NCI-H526 (cell line): ENCODE measurements at places on chromosomes 2 and 18.

DNA sequence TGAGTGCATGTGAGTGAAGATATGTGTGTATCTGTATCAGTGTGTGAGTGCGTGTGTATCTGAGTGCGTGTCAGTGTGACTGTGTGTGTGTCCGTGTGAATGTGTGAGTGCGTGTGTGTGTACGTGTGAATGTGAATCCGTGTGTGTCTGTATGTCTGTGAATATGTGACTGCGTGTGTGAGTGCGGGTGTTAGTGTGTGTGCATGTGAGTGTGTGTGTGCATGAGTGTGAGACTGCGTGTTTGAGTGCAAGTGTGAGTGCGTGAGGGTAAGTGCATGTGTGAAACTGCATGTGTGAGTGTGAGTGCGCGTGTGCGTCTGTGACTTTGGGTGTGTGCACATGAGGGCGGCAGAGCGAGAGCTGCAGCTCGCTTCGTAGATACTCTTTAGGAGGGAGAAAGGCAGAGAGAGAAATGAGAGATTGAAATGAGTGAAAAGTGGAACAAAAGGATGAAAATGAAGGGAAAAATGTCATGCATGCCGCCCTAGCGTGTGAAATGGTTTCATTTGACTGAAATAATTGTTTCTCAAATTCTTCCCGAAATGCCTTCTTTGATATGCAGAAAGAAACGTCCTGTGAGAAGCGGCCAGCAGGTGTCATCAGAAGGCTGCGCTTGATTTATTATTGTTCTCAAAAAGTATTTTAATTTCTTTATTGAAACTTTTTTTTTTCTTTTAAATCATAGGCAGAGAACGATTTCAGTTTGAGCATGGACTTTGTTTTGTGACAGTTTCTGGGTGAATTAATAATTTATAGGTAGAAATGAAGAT is 25.6 kb downstream of the ZNF407 start:
- DNase-seq: no peak

GRCh38 chr18:1526991-1527390 is 622.3 kb downstream of the ADCYAP1 start:
- no peak for DNase-seq

- no peak for DNase-seq
Measured at GRCh38 chr2:61658841-61659780, 121.0 kb upstream of the XPO1 start.

GRCh38 chr2:24055750-24056149 is 6.2 kb downstream of the FKBP1B start:
- no peak for DNase-seq

GRCh38 chr18:31192086-31192776 is 29.6 kb upstream of the DSC1 start:
- DNase-seq: no peak

GRCh38 chr2:229407170-229407569 is 136.1 kb upstream of the PID1 start:
- DNase-seq: no peak

DNA sequence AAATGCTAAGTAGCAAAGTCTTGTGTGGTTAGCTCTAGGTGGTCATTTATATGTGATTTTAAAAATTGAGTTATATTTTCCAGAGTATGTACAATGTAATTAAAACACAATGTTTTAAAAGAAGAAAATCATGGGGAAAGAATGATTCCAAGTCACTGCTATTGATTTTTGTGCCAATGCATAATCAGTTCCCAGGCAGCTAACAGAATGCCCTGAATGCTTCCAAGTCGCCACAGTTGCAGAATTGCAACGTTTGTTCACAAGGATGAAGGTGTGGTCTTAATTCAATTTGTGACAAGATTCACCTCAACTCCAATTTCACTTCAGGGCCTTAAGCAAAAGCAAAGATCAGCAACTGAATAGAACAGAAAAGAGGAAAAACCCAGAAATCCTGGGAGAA is 200.4 kb downstream of the SPP2 start:
- DNase-seq: no peak

GRCh38 chr18:35982409-35983114 is 10.1 kb downstream of the RMP24 start:
- no peak for DNase-seq

DNA sequence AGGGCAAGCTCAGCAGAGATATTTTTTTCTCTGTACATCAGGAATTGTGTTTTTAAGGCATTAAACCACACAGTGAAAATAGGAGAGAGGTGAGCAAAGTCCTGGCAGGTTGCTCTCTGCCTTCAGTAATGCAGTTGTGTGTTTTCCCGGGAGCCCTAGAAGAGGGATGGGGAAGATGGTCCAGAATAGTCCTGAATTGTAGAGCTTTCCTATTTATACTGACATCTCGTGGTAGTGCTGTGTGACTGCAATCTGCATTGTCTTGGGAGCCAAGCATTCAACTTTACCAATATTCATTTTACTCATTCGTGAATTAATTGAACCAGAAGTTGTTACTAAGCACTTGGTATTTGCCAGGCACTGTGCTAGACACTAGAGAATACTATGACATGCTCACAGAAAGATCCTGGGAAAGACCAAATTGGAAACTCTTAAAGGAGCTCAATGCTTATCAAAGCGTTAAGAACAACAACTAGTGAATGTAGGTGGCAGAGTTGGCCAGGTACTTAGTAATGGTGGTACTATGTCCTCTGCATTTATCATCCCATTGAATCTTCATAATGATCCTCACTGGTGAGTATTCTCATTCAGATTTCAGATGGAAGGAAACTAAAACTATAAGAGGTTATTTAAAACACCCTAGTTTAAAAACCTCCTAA is 214.6 kb downstream of the TRIB2 start:
- peak; percentile 50 for DNase-seq

DNA sequence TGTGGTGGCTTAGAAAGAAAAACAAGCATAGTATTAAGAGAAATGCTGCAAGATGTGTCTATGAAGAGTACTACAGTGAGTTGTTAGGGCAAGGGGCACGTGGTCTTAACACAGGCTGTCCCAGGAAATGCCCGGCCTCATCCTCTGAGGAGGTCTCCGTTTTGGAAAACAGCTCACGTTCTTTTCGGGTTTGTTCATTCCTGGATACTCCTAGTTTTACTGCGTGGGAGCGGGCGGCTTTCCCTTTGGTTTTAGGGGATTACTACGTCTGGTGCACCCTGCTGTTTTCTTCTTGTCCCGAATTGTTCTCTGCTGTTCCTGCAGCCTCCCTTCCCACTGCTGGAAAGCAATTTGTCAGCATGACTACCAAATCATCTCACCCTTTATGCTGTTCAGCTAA is 55.5 kb upstream of the RAB6D start:
- no peak for DNase-seq

DNA sequence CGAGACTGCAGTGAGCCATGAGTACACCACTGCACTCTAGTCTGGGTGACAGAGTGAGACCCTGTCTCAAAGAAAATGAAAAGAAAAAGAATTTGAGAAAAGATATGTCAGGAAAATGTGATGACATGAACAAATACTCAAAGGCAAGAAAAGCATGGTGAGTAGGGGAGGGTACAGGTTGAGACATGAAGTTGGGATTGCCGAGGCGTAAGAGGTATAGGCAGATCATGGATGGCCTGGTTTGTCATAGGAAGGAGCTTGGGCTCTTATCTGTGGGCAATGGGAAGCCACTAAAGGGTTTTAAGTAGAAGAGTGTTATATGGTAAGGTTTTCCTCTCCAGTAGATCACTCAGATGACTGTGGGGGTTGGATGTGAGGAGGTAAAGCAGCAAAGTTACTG is 32.3 kb downstream of the SPAST start:
- DNase-seq: no peak
